Anterior cingulate cortex (tissue), 58 donors: ENCODE measurements at places on chromosomes 7 and 10.

DNA sequence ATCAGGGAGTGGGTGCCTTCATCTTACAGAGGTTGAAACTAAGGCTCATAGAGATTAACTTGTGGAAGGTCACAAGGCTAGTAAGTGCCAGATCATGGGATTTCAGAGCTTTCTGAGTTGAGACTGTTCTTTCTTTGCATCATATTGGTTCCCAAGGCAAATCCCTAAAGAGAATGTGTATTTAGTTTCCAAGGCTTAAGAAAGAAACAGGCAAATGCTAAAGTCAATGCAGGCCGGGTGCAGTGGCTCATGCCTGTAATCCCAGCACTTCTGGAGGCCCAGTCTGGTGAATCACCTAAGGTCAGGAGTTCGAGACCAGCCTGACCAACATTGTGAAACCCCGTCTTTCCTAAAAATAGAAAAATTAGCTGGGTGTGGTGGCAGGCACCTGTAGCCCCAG lies 19.8 kb downstream of the CDK1 start:
- no peak for DNase-seq

GRCh38 chr7:100484673-100485045 lies 932 bp downstream of the NYAP1 start:
- DNase-seq = no peak

- DNase-seq = no peak
Measured at GRCh38 chr10:659688-660141, 29.8 kb downstream of the DIP2C start.

- no peak for DNase-seq
Measured at GRCh38 chr7:19617901-19618300, 90.9 kb downstream of the POLR1F start.

DNA sequence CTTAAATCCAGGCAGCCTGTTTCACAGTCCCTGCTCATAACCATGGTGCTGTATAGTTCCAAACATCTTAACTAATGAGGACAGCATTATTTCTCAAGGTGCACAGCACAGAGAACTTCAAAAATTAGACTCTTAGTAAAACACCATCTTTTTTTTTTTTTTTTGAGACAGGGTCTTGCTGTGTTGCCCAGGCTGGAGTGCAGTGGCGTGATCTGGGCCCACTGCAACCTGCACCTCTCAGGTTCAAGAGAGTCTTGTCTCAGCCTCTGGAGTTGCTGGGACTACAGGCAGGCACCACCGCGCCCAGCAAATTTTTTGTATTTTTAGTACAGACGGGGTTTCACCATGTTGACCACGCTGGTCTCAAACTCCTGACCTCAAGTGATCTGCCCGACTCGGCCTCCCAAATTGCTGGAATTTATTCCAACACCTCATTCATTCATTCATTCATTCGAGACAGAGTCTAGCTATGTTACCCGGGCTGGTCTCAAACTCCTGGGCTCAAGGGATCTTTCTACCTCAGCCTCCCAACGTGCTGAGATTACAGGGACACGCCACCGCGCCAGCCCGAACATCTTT lies 507 bp upstream of the TMEM254 start:
- DNase-seq = no peak

- DNase-seq = no peak
Measured at GRCh38 chr10:112115781-112116385, 67.7 kb downstream of the GPAM start.

DNA sequence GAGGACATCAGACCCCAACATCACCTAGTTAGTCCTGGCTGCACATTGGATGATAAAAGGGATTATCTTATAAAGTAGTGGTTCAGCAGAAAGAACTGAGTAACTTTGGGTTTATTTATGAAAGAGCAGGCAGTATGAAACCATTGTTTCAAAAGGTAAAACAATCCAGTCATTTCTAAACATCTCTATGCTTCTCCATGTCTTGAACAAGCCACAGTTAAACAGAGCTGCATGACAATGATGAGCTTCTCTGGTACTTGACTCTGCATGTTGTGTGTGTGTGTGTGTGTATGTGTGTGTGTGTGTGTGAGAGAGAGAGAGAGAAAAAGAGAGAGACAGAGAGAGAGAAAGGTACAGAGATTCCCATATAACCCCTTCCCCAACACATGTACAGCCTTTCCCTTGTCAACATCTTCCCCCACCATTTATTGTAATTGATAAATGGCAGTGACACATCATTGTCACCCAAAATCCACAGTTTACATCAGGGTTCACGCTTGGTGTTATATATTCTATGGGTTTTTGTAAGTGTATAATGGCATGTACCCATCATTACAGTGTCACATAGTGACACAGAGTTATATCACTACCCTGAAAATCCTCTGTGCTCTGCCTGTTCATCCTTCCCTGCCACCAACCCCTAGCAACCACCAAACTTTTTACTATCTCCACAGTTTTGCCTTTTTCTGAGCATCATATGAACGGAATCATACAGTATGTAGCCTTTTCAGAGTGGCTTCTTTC lies 32.8 kb upstream of the SLC18A3 start:
- DNase-seq = no peak

GRCh38 chr7:25456467-25457171 lies 228.3 kb upstream of the NPVF start:
- no peak for DNase-seq

- DNase-seq = no peak
Measured at GRCh38 chr7:28165261-28165660, 15.3 kb downstream of the JAZF1 start.

- no peak for DNase-seq
Measured at GRCh38 chr7:50206453-50207250, 97.9 kb upstream of the IKZF1 start.

GRCh38 chr10:176677-177076 lies 41.4 kb downstream of the ZMYND11 start:
- DNase-seq = no peak

GRCh38 chr7:25359471-25360059 lies 131.3 kb upstream of the NPVF start:
- peak; percentile 6 for DNase-seq

GRCh38 chr10:112288486-112288885 lies 5.3 kb downstream of the TECTB start:
- no peak for DNase-seq

- no peak for DNase-seq
Measured at GRCh38 chr10:35194906-35195305, 68.3 kb downstream of the CREM start.

DNA sequence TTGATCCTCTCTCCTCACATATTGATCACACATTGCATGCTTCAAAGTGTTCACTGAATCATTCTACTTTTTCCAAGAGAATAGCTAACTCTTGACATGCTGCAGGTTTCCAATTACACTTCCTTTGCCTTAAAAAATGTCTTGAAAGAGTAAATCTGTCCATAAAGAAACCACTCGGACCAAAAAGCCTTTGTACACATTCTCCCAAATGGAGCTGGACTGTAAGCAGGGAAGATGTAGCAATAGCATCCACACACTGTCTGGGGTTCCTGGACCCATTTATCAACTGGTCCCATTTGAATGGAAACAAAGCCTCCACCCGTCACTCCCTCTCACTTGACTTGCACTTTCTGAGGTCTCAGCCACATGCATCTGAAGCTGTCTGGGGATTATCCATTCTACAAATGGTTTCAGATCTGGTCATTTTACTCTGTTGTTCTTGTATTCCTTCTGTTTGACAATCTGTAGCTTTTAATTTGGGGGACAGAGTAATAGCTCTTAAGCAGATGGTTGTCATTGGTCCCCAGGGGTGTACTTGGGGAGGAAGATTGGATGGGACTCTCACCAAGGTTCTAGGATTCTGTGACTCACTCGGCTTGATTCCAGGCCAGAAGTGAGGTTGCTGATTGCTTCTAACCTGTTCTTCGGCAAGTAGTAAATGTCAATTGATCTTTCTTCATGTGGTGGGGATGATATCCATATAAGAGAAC lies 203.5 kb downstream of the HIBADH start:
- DNase-seq = no peak
